ENCODE measurements at places on chromosomes 12 and 14.

GRCh38 chr12:66713984-66714383, 35.1 kb upstream of the GRIP1 start:
- no peak for DNase-seq

DNA sequence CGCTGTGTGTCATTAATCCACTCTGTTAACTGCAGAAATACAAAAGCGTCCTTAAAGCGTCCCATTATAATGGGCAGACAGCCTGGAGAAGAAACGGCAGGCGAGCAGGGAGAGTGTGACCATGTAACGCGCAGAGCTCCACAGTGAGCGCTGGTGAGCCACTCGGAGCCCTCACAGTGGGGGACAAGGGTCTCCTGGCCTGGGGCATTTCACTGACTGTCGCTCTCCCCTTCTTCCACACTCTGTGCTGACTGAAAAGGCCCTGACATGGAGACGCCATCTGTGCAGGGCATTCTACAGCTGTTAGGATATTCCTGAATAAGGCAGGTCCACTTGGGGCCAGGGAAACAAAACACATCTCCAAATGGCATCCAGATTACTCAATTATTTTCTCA, 24.2 kb downstream of the CCDC92 start:
- no peak for DNase-seq

DNA sequence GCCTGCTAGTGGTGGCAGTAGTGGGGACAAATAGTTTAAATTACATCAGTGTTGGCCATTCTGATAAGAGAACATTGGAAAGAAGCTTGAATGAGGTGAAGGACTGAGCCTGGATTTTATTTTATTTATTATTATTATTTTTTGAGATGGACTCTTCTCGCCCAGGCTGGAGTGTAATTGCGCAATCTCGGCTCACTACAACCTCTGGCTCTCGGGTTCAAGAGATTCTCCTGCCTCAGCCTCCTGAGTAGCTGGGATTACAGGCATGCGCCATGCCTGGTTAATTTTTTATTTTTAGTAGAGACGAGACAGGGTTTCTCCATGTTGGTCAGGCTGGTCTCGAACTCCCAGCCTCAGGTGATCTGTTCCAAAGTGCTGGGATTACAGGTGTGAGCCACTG, 739.4 kb downstream of the AACS start:
- DNase-seq, result no peak

GRCh38 chr12:117850048-117850447, 118.7 kb downstream of the KSR2 start:
- no peak for DNase-seq

DNA sequence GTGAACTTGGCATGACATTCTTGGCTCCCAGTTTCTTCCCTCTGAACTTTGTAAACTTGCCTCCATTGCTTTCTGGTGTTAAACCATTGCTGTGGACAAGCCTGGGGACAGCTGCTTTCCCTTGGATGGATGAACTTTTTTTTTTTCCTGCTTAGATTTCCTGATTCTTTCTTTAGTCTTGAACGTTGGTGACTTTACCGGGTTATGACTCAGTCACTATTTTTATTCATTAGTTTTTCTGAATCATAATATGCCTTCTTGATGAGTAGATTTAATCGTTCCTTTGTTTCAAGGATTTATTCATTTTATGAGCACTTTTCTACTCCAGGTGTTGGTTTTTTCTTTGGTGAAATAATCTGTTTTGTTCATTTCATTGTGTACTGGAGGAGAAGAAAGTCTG, 155.0 kb upstream of the RTL1 start:
- DNase-seq, result no peak

- no peak for DNase-seq
Observed at GRCh38 chr14:30020271-30020670, 92.6 kb upstream of the PRKD1 start.

DNA sequence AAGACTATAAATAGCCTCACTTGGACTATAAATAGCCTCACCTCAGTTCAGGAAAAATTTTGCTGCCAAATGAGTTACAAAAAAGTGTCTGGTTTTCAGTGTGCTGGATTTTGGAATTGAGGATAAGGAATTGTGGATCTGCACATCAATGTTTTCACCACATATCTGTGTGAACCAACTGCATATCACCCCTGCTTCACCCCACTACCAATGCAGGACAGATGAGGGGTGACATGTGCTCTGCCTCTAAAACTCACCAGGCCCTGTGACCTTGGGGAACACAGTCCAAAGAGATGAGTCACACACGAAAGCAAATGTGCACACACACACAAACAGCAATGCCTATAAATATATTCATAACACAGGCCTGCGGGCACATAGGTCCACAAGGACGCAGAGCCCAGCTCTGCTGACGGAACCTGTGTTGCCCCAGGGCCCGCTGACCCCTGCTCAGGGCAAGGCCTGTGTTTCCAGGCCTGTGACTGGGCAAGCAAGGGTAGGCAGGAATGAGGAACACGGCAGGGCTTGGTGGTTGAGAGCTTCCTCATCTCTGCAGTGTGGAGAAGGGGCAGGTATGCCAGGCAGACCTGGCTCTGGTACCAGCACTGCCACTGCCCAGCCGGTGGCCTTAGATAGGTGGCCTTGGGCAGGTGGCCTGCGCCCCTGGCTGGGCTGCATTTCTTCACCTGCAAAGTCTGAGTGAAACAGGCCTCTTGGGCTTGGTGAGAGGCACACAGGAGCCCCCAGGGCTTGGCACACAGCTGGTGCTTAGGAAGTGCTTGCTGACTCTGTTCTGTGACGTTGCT, 82.4 kb downstream of the ARL6IP4 start:
- no peak for DNase-seq
